Hindlimb muscle (tissue), 1 donor: ENCODE measurements at places on chromosomes 7 and 10. TPM values are rescaled to one million over a fixed set of nuclear protein-coding genes. Genes with fewer than 3 reads are reported as not detected.

CH25H gene
- 0.80 TPM for polyA plus RNA-seq

PTN gene
- 52.2 TPM for polyA plus RNA-seq

CDH23 gene
- polyA plus RNA-seq = 4.2 TPM

IGF2BP3 gene
- 27.5 TPM for polyA plus RNA-seq

ZNF862 gene
- polyA plus RNA-seq = 10.9 TPM

DNA sequence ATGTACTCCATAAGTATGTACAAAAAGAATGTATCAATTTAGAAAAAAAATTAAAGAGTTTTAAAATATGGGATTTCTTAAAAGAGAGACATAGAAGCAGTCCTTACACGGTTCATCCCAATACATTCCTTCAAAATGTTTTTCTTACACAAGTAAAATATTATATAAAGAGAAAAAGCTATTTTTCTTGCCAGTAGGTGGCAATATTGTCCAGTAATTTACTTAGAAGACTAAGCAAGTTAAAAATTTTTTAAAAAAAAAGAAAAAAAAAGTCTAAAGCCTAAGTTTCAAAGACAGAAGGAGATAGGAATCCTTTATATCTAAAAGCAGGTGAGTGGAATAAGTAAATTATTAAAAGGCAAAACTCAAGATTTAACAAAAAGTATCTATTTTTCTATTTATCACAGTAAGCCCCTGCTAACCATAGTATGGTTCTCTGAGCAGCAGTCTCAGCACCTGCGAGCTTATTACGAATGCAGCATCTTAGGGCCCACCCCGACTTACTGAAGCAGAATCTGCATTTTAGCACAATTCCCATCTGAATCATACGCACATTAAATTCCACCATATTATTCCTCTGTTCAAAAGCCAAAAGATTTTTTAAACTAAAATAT is 240.6 kb downstream of the DGKI start:
- DNase-seq = no peak

- no peak for DNase-seq
These were observed 131.3 kb downstream of the DPP6 start for GRCh38 chr7:154183482-154183881.

DNA sequence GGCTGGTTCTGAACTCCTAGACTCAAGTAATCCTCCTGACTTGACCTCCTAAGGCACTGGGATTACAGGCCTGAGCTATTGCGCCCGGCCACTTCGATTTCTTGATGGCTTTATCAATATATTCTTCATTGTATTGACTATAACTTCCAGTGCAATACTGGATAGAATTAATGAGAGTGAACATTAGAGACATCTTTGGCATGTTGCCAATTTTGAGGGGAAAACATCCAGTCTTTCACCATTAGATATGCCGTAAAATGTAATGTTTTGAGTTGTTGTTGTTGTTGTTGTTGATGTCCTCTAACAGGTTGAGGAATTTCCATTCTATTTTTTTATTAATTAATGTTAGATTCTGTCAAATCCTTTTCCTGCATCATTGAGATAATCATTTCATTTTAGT is 578.9 kb downstream of the ZWINT start:
- no peak for DNase-seq

- DNase-seq = no peak
These were observed 1.5 kb downstream of the SEM1 start for GRCh38 chr7:96707901-96708774.

- DNase-seq = peak; percentile 17
These were observed 436.0 kb upstream of the ADARB2 start for GRCh38 chr10:2173327-2173726.
